Suppressor macrophage treated with lipopolysaccharide for 4 hours (primary cell): ENCODE measurements at places on chromosomes 6 and 20.

DNA sequence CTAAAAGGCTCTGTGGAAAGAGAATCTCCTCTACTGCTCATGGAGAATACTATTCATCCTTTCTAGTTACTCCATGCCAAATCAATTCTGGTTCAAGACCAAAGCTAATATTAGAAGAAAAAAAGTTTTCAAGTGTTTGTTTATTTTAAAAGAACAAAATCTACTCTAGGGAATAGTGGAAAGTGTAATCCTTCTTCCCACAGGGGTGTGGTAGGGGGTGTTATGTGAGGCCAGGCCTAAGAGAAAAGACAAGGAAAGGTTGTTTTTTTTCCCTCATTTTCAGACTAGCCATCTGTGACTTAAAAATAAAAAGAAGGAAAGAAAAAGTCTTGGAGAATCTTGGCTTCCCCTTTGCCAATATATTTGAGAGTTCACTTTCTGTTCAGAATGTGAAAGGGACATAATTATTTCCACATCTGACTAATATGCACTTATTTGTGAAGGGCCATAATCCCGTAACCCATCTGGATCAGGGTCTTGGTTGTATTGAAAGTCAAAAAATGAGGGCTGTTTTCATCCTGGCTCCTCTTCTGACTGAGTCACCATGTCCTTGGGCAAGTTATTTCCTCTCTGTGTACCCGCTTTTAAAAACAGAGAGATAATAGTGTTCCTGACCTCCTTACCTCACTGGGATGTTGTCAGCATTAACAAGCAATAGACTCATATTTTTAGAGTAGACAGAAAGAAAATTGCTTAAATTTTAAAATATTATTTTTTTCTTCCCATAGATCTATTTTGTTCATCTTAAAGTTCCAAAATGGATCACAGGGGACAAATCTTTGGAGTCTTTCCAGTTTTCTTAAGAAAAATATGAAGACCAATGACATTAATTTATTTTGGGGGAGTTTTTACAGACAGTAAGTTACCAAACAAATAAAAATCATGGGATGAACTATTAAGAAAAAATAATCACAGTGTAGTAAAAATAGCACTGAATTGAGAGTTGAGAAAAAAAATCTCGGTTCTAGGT is 233.7 kb downstream of the IBTK start:
- peak; percentile 21 for DNase-seq

DNA sequence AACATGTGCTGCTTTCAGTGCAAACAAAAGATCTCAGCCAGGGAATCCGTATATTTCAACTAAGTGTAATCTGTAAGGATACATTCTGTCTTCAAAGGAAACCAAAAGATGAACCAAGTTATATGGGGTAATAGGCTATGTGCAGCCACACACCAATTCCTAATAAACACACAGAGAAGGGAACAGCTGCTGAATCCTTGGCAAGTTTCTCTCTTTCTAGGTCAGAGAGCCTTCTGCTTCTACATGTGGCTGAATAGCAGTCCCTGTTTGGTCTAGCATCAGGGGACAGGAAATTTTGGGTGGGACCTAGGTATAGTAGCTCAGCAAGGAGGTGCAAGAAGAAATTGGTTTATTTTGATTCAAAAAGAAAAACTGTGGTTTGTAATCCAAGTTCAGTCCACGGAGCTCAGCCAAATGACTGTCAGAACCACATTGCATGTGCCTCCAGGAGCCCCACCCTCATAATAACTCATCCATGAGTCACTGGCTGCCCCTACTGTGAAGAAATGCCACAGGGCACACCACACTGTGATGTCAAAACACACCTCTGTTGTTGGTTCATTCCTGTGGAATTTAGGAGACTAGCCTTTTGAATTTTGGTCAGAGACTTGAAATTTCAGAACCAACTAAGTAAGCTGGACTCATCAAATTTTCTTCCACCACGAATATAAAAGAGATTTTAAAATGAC is 21.1 kb downstream of the SPTLC3 start:
- DNase-seq, result peak; percentile 13

DNA sequence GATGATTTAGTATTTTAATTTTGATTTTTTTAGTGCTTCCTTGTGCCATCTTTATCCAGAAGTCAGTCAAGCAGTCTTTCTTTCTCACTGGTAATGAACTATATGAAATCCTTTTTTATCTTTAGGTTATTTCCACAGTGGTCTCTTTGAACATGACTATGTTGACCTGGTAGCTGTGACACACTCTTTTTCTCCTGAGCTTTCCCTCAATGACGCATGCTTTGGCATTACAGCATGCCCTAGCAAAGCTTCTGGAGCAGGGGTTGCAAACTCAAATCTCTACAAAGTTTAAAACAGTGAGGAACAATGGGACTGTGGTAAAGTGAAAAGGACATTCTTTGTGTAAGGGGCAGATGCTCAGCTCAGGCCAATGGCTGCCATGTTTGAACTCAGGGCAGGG is 4.5 kb upstream of the PLAGL1 start:
- no peak for DNase-seq

- DNase-seq, result no peak
Measured at GRCh38 chr6:164469276-164469949, 840.0 kb downstream of the C6orf118 start.

GRCh38 chr20:38757145-38757775 is 9.0 kb downstream of the ACTR5 start:
- DNase-seq, result no peak

GRCh38 chr20:50911030-50911429 is 20.2 kb downstream of the ADNP start:
- DNase-seq, result no peak
